ENCODE measurements at places on chromosomes 12 and 14.

- no peak for DNase-seq
Observed at GRCh38 chr12:120849765-120850164, 54.4 kb downstream of the SPPL3 start.

GRCh38 chr14:100783630-100784370 lies 42.1 kb upstream of the MEG3 start:
- DNase-seq = no peak

DNA sequence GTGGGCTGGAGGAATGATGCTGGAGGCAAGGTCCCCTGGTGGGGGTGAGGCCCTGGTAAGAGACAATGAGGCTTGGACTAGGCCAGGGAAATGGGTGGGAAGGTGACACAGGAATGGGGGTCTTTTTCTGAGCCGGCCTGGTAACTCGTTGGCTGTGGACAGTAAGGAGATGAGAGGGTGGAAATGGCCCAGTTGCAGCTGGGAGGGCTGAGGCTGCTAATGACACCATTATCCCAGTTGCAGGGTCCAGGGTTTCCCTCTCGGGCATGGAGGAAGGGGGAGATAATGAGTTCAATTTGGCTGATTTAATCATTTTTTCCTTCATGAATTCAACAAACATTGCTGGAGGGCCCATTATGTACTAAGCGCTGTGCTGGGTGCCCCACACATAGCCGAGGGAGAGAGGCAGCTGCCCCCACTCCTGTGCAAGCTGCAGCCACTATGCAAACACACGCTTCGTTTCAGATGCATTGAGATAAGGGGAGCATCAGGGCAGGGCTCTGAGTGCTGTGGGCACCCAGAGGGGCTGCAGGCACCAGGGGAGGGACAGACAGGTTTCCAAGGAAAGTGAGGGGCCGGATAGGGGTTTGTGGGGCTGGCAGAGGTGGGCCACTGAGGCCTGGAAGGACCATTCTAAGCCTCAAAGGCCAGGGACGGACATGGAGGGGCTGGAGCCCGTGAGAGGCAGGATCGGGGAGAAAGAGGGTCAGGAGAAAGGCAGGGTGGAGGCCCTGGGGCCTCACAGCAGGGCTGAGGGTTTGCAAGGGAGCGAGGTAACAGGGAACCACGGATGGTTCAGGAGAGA lies 43.2 kb upstream of the MEG3 start:
- DNase-seq = no peak

- peak; percentile 73 for DNase-seq
Observed at GRCh38 chr12:118034429-118035189, 18.1 kb downstream of the RFC5 start.

- DNase-seq = no peak
Observed at GRCh38 chr12:122197612-122197966, 5.9 kb upstream of the B3GNT4 start.

GRCh38 chr12:1877169-1877878 lies 41.1 kb downstream of the CACNA2D4 start:
- no peak for DNase-seq

GRCh38 chr12:18552829-18553228 lies 185.0 kb downstream of the PLCZ1 start:
- peak; percentile 40 for DNase-seq

GRCh38 chr14:102182190-102182589 lies 42.5 kb downstream of the WDR20 start:
- DNase-seq = no peak

- DNase-seq = no peak
Observed at GRCh38 chr14:104968541-104969401, 9.4 kb downstream of the AHNAK2 start.

- DNase-seq = no peak
Observed at GRCh38 chr14:59771577-59771976, 99.0 kb downstream of the RTN1 start.

DNA sequence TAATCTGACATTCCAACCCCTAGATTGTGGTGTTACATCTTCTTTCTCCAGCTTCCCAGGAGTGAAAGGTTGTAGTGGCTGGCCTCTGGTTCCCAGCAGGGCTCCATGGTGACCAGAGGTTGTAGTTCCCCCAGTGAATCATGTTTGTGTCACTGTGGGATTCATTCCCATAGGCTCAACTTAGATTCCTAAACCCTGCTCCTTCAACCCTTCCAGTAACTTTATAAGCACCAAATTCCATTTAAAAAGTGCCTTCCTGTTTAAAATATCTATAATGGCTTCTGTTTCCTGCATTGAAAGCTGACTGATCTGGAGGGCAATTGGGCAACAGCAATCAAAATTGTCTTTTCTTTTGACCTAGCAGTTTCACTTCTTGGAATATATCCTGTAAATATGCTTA lies 40.5 kb upstream of the TBC1D15 start:
- no peak for DNase-seq

DNA sequence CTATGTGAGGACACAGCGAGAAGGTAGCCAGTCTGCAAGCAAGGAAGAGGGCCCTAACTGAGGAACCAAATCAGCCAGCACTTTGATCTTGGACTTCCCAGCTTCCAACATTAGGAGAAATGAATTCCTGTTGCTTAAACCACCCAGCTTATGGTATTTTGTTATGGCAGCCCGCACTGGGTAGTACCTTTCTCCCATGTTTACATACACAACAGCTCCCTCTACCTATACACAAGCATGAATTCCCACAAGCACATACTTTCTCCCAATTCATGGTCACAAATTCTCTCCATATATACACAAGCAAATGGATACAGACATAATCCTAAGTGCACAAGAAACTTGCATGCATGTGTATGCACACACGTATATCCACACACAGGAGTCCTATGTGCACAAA lies 7.4 kb downstream of the ITGB7 start:
- DNase-seq = no peak

DNA sequence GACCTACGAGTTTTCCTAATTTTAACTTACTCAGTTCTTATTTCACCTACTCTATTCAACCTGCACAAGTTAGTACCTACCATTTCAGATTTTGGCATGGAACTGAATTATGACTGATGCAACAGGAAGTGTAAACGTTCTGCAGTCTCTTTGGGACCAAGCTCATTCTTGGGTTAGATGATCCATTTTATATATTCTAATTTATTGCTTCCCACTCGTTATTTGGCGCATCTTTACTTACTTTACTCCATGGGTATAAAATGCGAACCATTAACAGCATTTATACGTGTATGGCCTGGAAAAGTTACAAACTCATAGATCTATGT lies 1.0 kb upstream of the EML1 start:
- no peak for DNase-seq

- DNase-seq = no peak
Observed at GRCh38 chr12:32240831-32241230, 134.2 kb downstream of the BICD1 start.

DNA sequence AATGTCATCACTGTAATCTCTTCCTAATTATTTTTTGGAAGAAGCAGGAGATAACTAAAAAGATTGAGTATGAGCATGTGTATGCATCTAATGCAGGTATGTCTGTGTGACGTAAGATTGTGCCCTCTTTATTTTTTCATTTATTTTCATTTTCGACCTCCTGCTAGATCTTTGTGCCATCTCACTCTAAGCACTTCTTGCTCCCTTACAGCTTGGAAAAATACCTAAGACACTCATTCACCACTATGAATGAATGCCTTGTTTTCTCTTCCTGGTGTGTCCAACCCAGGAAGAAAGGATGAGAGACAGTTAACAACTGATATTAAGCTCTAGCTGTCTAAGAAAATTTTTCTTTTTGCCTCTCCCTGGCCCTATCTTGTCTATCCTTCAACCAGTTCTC lies 76.8 kb upstream of the CISTR start:
- DNase-seq = no peak

GRCh38 chr12:68766646-68767045 lies 20.7 kb downstream of the SLC35E3 start:
- DNase-seq = no peak
